ENCODE measurements at places on chromosomes 11 and 22. TPM values are rescaled to one million over a fixed set of nuclear protein-coding genes. Genes with fewer than 3 reads are reported as not detected.

DNA sequence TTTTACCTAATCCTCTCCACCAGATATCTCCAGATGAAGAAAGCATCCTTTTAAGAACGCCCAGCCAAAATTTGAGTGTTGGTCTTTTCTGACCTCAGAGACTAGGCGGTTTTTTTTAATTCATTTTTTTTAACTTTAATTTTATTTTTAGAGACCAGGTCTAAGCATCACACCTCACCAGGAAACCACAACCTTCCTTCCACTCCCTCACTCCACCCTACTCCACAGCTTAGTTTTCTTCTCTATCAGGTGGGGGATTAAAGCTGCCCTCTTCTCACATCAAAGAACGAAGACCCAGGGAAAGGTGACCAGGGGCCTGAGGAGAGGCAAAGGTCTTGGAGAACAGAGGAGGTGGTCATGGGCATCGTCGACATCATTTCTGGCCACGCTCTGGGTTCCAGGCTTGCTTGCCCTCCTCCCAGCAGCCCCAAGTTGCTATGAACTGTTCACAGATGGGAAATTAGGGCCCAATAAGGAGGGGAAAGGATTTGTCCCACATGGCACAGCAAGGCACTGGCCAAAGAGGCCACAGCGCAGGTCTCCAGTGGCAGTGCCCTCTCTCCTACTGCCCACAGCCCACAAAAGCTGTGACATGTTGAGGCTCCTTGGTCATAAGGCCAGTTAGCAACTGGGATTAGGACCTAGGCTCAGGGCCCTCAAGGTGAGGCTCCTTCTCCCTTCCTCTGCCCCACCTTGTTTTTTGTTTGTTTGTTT lies 1.4 kb upstream of the PEX16 start:
- DNase-seq, result no peak

DNA sequence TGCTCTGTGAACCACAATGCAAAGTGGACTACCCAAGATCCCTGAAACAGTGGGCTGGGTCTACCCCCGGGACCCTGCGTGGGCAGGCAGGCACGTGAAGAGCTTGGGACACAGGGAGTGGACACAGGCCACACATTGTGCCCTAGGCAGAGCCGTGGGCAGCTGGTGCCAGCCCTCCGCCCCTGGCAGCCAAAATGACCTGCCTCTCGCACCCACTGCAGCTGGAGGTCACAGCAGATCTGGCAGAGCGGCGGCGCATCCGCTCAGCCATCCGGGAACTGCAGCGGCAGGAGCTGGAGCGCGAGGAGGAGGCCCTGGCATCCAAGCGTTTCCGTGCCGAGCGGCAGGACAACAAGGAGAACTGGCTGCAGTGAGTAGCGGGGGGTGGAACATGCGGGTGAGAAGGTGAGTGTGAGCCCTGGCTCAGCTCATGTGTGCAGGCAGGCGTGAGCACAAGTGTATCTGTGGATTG lies 6.7 kb downstream of the SMTN start:
- DNase-seq, result no peak

DNA sequence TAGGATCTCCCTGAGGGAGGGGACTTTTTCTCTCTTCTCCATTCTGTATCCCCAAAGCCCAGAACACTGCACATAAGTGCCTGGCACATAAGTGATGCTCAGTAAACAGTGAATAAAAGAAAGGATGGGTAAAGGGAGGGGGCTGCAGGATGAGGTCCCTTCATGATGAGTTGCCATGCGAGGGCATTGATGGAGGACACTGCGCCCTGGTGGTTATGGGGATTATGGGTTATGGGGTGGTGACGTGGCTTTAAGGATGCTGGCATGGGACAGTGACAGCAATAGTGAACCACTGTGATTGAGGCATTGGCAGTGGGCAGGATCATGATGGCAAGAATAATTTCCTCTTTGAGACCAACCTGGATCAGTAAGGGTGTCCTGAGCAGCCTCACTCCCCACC lies 43.9 kb upstream of the LRRC32 start:
- no peak for DNase-seq

- DNase-seq, result no peak
These were observed 83.5 kb upstream of the NARS2 start for GRCh38 chr11:78657968-78658839.

The CCDC15 gene
- total RNA-seq, result 2.3 TPM

DNA sequence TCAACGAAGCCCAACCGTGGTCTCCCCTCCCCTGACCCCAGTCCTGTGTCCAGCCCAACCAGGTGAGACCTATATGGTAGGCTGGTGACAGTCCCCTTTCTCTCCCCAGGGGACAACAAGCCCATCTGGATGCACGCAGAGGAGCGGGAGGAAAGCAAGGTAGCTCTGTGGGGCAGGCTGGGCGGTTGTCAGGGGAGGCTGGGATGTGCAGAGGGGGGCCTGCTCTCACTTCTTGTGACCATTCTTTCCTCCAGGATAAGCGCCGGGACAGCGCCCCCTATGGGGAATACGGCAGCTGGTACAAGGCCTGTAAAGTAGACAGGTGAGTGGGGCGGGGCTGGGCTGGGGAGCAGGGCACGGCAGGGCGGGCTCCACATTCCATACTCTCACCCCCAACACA lies 3.5 kb upstream of the RAB1B start:
- DNase-seq, result no peak

GRCh38 chr11:91258876-91259275 lies 965.7 kb upstream of the FAT3 start:
- DNase-seq, result no peak

DNA sequence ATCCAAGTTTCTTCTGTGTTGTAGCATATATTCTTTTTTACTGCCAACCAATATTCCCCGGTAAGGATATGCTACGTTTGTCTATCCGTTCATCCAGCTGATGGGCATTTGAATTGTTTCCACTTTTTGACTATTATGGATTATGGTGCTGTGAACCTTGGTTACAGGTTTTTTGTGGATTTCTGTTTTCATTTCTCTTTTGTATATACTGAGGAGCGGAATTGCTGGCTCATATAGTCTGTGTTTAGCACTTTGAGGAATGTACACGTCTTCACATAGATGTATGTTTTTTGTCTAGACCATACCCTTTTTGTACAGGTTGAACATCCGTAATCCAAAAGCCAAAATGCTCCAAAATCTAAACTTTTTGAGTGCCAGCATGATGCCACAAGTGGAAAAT lies 23.6 kb downstream of the RCOR2 start:
- DNase-seq, result no peak

The DDI1 gene
- total RNA-seq, result not detected

The C11orf16 gene
- not detected for total RNA-seq
